DND-41 (cell line): ENCODE measurements at places on chromosomes 12 and 14.

DNA sequence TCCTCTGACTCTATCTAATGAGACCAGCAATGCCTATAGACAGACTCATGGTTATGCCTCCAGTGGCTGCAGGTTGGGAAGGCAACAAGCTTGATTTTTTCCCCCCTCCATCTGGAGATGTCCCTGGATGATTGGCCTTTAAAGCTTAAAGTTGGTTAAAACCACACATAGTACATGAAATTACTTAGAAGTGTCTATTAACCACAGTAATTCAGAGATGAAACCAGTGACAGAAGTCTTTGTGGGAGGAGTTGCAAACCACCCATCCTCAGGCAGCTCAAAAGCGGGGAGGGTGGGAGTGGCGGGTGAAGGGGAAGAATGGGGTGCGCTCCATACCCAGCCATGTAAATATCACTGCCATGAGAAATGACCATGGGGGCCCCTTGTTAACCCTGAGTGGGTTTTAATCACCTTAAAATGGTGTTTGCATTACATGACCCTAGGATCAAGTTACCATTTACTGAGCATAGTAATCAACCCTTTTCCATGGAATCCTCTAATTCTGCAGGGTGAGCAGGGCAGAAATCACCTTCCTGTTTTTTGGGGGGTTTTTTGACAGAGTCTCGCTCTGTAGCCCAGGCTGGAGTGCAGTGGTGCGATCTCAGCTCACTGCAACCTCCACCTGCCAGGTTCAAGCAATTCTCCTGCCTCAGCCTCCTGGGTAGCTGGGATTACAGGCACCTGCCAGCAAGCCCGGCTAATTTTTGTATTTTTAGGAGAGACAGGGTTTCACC, 133.5 kb downstream of the FOXN3 start:
- peak; percentile 51 for DNase-seq

- no peak for DNase-seq
Measured at GRCh38 chr12:116563262-116563661, 4.1 kb downstream of the MAP1LC3B2 start.

GRCh38 chr14:63764103-63764502, 36.2 kb upstream of the SGPP1 start:
- DNase-seq: no peak

GRCh38 chr14:61343991-61344405, 22.6 kb downstream of the PRKCH start:
- no peak for DNase-seq

DNA sequence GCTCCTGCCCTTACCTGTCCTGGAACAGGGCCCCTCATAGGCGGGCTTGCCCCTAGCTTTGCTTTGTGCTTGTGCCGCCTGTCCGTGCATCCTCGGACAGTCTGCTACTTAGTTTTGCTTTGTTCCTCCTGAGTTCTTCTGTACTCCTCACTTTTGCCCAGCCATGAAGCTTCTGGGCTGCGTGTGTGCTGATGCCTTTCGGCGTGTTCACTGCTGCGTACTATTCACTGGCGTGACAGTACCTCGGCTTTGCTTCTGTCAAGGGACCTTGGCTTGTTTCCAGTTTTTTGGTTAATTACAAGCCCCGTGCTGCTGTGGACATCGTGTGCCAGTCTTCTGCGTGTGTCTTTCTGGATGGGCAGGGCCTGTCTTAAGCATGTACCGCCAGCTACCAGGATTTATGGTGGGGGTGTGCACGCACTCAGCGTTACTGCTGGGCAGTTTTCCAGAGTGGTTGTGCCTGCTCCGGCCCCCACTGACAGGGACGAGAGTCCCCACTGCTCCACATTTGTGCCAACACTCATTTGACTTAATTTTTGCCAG, 2.5 kb downstream of the PACS2 start:
- no peak for DNase-seq

DNA sequence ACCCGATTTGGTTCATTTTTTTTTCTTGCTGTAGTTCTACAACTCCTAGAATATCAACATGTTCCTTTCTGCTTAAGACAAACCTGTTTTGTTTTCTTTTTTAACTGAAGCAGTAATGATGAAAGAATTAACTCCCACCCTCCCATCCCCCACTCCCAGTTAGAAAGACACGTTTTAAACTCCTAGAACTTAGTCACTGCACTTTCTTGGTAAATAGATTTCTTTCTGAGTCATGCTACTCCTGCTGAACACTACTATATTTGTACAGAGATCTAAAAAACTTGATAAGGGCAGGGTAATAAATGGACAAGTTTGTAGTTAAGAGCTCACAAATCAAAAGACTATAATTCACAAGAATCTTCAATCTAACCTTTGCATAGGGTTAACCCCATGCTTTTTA, 118.9 kb upstream of the PTPRB start:
- DNase-seq: no peak

- no peak for DNase-seq
Measured at GRCh38 chr14:63598807-63599206, 42.9 kb downstream of the WDR89 start.

GRCh38 chr12:45477526-45477925, 252.0 kb upstream of the ARID2 start:
- DNase-seq: no peak

DNA sequence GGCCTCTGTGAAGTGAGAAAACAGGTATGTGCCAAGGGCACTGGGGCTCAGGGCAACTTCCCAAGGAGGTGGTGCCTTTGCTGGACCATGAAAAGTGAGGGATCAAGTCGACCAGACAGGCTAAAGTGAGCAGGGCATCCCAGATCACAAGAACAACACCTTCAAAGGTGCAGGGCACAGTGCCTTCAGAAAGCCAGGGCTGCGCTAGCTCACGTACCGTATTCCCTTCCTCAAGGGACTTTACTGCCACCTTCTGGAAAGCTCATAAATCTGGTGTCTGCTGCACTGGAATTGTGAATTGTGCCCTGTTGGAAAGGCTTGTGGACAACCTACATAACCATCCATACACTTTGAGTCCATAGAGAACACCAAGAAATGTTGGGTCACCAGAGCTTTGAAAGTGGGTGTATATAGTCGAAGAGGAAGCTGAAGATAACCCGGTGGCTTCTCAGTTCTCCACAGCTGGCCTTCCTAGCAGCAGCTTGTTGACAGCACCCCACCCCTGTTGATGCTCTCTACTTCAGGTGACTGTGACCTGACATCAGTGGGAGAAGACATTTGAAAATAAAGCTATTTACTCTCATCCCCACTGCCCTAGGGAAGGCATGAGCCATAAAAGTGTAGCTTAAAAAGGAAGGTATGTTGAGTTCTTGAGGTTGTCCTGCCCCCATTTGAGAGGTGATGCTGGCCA, 24.5 kb downstream of the FIGNL2 start:
- DNase-seq: peak; percentile 55

- no peak for DNase-seq
Measured at GRCh38 chr14:63603749-63604277, 37.9 kb downstream of the WDR89 start.

DNA sequence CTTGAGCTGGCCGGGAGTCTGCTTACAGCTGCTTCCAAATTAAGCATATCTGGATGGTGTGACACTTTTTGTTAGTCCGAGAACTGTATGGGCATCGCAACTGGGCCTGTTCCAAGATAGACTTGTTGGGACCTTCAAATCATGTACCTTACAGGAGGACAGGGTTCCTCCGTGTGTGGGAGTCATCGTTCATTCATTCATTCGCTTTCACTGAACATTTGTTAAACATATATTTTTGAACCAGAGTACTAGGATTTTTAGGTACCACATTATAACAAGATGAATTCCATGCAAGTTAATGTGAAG, 387 bp upstream of the IPO8 start:
- no peak for DNase-seq

GRCh38 chr12:1688086-1688710, 2.7 kb upstream of the ADIPOR2 start:
- DNase-seq: no peak

DNA sequence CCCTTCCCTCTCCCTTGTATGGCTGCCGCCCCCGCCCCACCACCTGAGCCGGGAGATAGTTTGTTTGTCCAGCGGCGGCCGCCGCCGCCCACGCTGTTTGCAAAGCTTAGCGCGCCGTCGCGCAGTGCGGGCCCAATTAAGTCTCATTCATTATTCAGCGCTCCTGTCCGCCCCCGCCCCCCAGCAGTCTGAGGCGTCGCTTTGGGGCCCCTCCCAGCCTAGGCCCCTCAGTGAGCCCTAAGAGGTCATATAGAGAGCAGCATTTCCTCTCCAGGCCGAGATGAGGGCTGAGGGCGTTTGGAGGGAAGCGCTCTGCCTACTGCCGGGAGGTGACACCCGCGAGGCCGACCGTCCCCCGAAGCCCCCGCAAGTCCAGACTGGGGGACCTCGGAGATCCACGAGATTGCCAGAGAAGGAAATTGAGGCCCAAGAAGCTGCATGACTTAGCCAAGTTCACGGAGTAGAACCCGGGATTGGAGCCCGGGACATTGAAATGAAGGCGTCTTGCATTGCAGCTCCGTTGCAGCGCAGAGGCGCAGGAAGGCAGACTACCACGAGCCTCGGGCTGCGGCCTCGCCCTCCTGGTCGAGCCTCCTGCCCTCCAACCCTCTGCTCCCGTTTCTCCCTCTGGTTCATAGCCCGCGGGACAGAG, at the start of gene DNAJC22:
Gene DNAJC22 (plus strand): TSS at position 230 of the 652 bp plus-strand sequence. CDS start 1,985 bp downstream, outside the sequence.
- no peak for DNase-seq

DNA sequence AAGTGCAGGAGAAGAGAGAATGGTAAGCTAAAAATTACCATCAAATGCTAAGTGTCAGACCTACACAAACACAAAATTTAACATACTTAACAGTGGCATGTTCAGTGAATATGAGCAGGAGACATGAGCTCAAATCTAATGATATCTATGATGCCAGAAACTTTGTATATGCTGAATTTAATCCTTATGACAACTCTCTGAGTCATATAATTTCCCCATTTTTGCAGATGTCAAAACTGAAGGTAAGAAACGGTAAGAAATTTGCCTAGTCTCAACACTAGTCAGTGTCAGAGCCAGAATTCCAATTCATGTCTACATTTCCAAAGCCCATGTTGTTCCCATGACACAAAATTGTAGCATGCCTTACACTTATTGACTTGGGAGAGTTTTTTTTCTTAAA, 375.8 kb downstream of the APAF1 start:
- no peak for DNase-seq

DNA sequence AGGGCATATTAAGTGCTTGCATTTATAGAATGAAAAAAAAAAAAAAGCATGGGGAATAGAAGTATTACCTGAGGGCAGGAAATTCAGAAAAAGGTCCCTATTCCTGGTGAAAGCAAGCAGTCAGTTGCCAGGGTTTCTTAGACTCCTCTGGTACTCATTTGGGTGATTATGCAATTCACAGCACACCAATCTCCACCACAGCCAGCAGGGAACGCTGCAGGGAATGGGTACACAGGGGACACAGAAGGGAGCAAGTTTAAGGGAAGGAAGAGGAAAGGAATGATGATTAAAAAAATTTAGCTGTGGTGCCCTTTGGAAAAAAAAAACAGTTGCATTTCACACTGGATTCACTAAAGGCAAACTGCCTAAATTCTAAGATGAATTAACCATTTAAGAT, 14.2 kb downstream of the BLTP3B start:
- no peak for DNase-seq

- DNase-seq: no peak
Measured at GRCh38 chr12:14935031-14935430, 3.3 kb downstream of the ERP27 start.

GRCh38 chr12:8950221-8950527, 729 bp upstream of the M6PR start:
- DNase-seq: no peak

GRCh38 chr14:82755923-82756322, 1222.3 kb upstream of the SEL1L start:
- DNase-seq: no peak

DNA sequence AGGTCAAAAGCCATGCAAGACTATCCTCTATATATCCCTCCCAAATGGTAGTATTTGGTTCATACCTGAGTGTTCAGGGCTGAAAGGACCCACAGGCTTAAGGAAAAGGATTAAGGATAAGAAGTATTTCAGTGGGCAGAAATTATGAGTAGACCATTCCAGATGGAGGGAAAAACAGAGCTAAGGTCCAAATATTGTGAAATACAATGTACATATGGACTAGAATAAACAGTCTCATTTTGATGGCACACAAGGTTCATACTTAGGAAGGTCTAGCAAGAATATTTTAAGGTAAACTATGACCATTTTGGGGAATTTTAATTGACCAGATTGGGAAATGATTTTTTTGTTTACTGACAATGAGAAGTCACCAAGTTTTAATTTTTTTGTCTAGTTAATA, 124.6 kb downstream of the PRKD1 start:
- DNase-seq: no peak

GRCh38 chr12:81859521-81859920, 100.4 kb upstream of the PPFIA2 start:
- no peak for DNase-seq

- DNase-seq: no peak
Measured at GRCh38 chr12:92506460-92506859, 196.3 kb upstream of the PLEKHG7 start.
